ENCODE measurements at places on chromosomes 11 and 22. TPM values are rescaled to one million over a fixed set of nuclear protein-coding genes. Genes with fewer than 3 reads are reported as not detected.

The CALCA gene
- 12.3 TPM for polyA plus RNA-seq

DNA sequence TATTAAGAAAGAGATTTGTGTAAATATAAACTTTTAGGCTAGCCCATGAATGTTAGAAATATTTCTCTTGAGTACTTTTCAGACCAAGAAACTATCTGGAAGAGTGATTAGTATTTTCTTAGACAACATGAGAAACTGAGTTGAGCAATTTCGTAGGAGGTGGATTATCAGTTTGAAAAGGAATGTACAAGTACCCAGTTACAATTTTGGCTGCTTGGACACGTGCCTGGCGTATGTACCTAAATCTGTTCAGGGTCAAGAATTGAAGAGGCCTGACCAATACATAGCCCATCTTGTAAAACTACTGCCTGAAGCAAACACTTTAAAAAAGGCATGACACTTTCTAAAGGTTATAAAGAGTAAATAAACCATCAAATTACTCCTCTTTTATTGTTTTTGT lies 71.1 kb downstream of the CCDC73 start:
- no peak for DNase-seq

DNA sequence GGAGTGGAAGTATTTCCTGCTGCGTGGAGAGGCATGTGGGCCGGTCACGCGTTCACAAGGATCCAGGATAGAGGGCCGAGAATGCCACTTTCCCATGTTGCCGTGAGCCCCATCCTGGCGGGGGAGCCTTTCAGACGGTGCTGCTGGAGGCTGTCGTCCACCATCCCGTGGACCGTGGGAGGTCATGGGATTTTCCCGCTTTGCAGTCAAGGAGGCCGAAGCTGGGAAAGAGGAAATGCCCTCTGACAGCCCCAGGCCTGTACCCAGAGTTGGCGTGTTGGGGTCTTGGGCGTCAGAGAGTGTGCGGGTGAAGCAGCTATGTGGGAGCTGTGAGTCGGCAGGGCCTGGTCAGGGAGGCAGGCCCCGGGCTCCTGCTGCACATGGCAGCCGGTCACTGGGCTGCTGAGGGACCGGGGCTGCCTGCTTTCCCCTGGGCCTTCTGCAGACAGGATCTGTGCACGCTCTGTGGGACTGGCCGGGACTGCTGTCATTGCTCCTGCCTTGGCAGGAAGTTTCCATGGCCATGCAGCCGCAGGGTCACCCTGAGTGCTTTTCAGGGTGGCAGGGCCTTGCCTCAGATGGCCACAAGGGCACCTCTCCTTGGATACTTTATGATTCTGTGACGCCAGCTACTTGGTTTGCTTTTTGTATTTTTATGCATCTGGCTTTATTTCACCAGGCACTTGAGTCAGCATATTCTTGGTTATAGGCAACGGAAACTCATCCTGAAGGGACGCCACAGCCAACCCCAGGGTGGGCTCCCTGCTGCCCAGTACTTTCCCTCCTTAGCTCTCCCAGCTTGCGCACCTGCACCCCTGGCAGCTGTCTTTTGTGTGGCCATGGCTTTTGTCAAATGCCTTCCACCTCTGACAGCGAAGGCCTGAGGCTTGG lies 52.4 kb downstream of the AP2A2 start:
- DNase-seq = no peak

DNA sequence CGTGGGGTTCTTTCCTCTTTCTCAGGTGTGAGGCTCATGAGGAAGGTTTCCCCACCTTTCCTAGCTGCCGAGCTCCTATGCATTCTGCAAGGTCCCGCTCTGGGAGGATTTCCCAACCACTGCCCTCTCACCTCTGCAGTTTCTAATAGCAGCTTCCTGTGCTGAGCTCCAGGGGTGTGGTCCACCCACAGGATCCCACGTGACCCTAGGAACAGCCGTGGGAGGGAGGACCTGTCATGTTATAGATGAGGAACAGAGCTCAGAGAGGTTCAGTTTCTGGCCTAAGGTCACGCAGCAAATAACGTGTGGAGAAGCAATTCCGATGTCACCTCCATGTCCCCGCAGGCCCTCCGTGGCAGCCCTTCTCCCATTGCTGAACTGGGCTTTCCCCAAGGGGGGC lies 38.5 kb downstream of the FLRT1 start:
- no peak for DNase-seq

GRCh38 chr22:39622881-39623367 lies 52.4 kb downstream of the CACNA1I start:
- no peak for DNase-seq
